Fibroblast of skin of scalp (primary cell): ENCODE measurements at places on chromosomes 12 and 14.

DNA sequence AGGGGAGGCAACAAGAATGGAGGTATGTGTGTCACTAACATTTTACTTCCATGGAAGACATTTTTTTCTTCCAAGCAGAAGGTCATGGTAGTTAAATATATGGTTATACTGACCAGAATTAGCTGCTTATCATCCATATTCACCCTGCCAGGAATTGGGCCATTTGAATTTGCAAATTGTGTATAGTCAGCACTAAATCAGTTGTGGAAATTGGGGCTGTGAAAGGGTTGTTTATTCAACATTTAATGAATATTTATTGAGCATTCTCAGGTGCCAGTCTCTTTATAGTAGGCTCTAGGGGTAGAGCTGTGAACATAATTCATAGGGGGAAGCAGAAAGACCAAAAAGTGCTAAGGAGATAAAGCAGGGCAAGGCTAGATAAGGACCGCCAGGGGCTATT lies 38.0 kb downstream of the METAP2 start:
- DNase-seq = no peak

- no peak for DNase-seq
These were observed 52.0 kb upstream of the CCDC63 start for GRCh38 chr12:110794623-110795280.

DNA sequence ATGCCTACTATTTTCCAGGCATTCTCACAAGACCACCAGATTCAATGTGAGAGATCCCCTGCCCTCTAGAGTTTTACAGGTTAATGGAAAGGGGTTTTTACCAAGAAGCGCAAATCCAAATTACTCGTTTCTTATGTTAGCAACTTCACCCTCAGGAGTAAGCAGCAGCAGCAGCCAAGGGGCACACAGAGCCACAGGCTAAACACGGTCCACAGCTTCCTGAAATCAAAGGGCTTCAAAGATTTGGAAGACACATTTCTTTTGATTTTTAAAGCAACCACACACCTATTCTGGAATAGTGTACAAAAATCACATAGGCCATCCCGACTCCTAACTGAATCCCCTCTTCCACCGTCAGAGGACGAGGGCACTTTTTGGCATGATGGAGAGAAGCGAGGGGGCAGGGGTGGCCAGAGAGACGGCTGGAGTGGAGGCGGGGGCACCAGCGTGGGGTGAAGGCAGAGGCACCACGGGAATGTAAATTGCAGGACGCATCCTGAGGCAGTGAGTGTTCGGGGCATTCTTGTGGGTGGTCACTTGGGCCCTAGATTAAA lies 107.0 kb downstream of the ARF6 start:
- no peak for DNase-seq

- no peak for DNase-seq
These were observed 10.0 kb downstream of the ART4 start for GRCh38 chr12:14833336-14833735.

- peak; percentile 55 for DNase-seq
These were observed 6.8 kb downstream of the CCDC198 start for GRCh38 chr14:57486767-57487379.

GRCh38 chr12:13326076-13326475 lies 129.6 kb downstream of the EMP1 start:
- DNase-seq = no peak

GRCh38 chr14:74401504-74402241 lies 24.3 kb downstream of the SYNDIG1L start:
- no peak for DNase-seq

DNA sequence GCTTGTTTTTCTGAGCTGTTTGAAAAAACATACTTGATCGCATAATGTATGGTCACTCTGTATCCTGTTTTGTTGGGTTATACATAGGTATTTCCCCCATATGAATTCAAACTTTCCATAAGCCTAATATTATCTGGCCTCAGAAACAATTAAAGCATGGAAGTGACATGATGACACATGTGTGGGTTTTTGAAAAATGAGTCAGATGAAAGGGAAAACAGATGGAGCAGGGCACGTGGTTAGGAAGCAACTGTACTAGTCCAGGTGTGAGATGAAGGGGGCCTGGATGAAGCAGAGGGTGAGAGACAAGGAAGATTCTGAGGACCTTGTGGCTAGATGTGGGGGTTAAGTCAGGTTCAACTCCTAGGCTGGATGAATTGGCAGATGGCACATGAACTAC lies 92.7 kb upstream of the DNM1L start:
- peak; percentile 40 for DNase-seq

DNA sequence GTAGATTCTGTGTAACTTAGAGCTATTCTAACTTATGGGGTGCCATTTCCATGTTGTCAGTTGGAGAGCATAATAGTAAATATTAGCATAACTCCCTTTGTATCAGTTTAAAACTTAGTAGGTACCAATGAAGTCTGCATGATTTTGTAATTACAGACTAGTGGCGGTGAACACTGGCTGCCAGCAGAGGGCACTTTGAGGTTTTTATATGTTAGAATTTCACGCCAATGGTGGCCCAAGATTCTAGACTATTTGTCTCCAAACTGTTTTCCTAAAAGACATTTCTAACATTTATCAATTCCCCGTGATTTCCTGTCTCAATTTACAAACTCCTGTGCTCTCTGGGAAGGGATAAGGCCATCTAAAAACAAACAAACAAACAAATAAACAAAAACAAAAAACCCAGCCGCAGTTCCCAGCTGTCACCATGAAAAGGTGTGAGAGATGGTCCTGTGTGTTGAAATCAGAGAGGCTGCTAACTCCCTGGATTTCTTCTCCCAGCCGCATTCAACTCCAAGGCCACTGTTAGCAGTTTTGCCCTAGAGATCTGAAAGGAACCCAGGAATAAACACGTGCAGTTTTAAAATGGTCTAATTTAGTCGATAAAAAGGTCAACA lies 57.6 kb downstream of the BRMS1L start:
- peak; percentile 42 for DNase-seq

GRCh38 chr12:2890001-2890387 lies 697 bp upstream of the TULP3 start:
- no peak for DNase-seq

- no peak for DNase-seq
These were observed 160.2 kb downstream of the PPM1H start for GRCh38 chr12:62774794-62775193.

DNA sequence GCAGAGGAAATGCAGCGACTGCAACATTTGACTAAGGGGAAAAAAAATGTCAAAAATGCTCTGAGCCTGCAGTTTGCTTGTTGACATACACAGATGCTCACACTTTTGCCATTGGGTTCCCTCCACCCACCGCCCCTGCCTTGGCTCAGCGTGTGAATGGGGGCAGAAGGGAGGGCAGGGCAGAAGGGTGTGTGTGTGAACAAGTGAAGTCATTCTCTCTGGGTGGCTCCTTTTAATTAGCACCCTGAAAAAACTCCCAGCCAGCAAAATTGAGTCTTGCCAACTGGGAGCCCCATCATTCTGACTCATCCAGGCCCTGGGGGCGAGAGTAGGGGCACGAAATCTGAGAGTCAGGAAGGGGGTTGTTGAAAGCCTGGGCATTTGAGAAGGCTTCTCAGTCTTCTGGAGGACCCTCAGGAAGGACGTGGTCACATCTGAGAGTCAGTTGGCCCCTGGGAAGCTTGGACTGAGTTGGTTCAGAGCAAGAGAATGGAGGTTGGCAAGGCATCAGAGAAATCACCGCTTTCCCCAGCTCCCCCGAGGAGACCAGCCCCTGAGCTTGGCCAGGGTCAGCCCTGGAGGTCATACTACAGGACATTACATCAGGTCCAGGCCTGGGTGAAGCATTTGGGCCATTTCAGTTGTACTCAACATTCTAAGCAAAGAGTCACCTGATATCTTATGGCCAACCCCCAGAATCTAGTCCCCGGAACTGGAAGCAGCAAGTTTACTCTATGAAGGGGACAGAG lies 22.7 kb upstream of the KRT78 start:
- peak; percentile 97 for DNase-seq
